ENCODE measurements at places on chromosomes 3 and 15. TPM values are rescaled to one million over a fixed set of nuclear protein-coding genes. Genes with fewer than 3 reads are reported as not detected.
A peak's percentile ranks its signal among the peaks of the same experiment; 100 is the strongest.

- DNase-seq = no peak
These were observed 40.6 kb upstream of the PRR20G start for GRCh38 chr3:127328421-127328820.

GRCh38 chr3:177968891-177969290 is 567.3 kb upstream of the KCNMB2 start:
- no peak for DNase-seq

DNA sequence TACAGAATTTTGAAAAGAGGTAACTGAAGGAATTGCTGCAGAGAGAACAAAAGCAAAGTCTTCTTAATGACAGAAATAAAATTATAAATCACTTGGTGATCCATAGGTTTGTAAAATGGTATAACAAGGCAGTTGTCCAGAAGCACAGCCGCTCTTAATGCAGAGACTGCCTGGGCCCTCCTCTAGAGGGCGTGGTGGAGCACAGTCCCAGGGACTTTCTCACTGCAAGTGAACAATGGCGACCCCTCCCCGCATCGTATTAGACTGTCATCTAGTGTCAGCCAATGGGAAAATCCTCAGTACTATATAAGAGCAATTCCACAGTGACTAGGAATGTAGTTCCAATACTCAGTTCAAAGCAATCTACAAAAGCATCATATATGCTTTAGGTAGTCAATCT is 26.4 kb upstream of the ZBED2 start:
- DNase-seq = peak; percentile 1

Gene SCAPER
- total RNA-seq = 8.8 TPM
